ENCODE measurements at places on chromosomes 1 and 21.

- peak; percentile 69 for DNase-seq
These were observed 61.7 kb upstream of the ADAR start for GRCh38 chr1:154669464-154670282.

DNA sequence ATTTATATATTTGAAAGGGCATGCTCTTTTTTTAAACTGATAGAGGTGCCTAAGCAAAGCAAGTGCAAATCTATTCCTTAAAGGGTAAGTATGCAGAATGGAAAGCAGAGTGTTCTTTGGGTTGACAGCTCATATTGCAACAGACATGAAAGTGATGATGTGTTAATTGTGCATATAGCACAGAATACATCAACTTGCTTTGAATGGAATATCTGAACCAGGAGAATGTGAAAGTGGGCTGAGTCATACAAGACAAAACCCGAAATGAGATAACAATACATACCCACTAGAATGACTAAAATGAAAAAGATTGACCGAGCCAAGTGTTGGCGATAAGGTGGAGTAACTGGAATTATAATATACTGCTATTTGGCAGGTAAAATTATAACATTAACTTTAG lies 4.3 kb downstream of the CR1 start:
- DNase-seq, result no peak

- no peak for DNase-seq
These were observed 21.9 kb upstream of the NBL1 start for GRCh38 chr1:19622204-19622603.

GRCh38 chr1:170668209-170669106 lies 4.5 kb downstream of the PRRX1 start:
- DNase-seq, result no peak

GRCh38 chr1:219465212-219466093 lies 147.5 kb downstream of the ZC3H11B start:
- DNase-seq, result no peak

DNA sequence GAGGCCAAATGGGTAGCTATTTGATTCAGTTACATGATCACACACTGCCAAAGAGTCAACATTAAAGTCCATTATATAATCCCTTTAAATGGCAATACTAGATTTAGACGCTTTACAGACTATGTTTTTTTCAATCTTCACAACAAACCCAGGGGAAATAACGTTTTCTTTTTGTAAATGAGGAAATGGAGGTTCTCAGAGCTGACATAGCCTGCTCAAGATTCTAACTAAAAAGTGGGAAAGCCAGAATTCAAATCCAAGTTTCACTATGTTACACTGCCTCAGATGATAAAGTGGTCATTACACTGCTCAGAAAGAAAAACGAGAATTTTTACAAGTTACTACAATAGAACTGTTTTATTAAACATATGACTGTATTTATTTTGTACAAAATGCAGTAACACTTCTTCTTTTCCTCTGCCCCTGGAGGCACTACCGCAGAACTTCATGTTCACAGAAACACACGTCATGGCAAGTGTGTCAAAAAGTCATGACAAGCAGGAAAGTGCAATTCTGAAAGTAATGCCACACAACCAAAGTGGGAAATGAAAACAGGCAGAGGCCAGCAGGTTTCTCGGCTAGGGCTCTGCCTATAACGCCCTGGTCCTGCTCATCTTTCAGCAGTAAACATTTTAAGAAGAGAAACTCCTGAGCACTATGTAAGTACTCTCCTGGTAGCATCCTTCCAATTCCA lies 19.0 kb downstream of the THEMIS2 start:
- DNase-seq, result no peak

GRCh38 chr1:25472471-25472870 lies 41.8 kb downstream of the MACO1 start:
- DNase-seq, result peak; percentile 7

DNA sequence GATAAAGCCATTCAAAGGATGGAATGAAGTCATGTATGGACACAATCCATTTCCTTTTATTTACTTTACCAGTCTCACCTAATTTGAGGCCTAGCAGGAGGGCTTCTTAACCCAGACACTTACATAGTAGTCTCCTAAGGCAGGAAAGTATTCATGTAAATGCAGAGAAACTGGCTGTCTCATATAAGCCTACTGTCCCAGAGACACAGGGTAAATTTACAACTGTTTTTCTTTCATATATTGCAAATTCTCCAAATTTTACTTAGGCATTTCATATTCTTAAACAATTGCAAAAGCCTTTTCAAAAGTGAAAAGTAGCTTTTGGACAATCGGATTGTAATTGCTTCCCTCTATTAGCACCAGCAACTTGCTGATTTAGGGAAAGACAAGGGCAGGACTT lies 29.9 kb downstream of the SPAG17 start:
- no peak for DNase-seq

DNA sequence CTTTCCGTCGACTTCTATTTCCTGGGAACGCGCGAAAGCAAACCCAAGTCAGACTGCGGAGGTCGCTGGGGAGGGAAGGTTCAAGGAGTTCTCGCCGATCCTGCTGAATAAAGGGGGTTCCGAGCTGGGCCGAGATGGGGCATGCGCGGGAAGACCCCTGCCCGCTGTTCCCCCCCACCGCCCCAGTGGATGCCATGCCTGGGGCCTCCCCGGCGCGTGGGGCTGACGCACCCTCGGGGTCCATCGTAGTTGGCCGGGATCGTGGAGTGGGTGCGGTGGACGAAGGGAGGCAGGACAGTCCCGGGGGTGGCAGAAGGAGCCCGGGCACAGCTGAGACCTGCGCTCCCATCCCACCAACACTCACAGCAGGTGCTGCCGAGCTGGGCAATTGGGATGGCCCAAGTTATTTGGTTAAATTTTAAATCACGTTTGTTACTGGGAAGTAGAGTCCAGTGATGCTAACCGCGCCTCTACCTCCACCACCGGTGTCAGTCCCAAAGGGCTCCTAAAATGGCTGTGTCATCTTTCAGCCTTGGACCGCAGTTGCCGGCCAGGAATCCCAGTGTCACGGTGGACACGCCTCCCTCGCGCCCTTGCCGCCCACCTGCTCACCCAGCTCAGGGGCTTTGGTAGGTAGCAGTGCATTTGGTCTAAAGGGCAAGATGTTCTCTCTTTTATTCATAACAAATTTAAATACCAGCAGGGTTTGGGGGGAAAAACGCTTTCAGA lies 801 bp downstream of the MX1 start:
- no peak for DNase-seq

- no peak for DNase-seq
These were observed 114.3 kb upstream of the GFI1 start for GRCh38 chr1:92601044-92601443.

DNA sequence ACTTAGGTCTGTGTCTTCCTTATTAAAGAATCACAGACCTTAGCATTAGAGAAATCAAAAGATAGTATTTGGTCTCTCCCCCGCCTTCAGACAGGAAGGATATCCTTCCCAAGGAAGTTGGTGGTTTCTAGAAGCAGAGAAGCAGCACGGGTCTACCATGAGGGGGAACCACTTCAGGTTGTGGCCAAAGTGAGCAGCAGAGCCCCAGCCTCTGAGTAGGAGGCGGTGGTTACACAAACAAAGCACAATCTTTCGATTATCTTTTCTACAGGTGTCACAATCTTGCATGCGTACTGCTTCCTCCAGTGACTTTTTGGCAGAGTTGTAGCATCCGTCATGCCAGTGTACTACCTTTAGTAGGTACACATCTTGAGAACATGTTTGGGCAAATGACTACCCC lies 8.8 kb downstream of the PGLYRP4 start:
- DNase-seq, result no peak

- no peak for DNase-seq
These were observed 320.8 kb upstream of the ST6GALNAC5 start for GRCh38 chr1:76546354-76546933.

- no peak for DNase-seq
These were observed 38.4 kb downstream of the PIK3CD start for GRCh38 chr1:9689971-9690381.

GRCh38 chr21:21210552-21210951 lies 212.3 kb downstream of the NCAM2 start:
- no peak for DNase-seq

DNA sequence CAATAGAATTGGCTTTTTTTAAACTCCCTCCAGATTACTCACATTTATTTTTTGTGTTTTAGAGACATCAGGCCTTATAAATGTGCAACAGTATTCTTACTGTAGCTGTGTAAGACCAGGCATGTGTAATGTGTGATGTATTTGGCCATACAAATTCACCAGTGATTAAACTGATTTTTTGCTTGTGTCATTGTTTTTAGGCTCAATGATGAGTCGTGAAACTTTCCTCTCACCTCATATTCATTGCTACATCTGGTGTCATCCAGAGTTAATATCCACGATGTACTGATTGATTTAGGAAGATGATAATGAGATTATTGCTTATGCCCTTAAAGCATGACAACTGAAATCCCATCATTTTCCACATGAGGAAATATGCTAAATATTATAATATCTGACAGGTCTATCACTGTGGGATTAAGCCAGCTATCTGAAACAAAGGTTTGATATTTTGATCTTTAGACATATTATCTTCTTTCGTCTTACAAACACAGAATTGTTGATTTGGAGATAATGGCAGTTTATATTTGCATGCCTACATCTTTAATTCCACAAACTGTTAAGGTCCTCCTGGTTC lies 487.9 kb downstream of the PTBP2 start:
- no peak for DNase-seq

- no peak for DNase-seq
These were observed 13.2 kb upstream of the QSOX1 start for GRCh38 chr1:180141381-180141934.

DNA sequence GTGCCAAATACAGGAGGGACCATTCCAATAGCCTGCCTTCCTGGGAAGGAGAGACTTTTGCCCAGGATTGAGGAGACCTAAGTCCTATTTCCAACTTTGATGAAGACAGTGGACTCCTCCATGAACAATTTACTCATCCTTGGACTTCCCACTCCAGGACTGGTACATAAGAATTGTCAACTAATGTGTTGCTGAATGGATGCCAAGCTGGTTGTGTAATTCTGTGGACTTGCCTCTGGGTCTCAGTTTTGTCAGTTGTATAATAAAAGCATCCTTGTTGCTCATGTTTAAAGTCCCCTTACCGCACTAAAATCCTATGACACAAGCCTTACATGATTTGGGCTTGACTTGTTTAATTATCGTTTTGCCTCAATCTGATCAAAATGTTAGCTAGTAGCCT lies 13.2 kb upstream of the ZP4 start:
- no peak for DNase-seq

DNA sequence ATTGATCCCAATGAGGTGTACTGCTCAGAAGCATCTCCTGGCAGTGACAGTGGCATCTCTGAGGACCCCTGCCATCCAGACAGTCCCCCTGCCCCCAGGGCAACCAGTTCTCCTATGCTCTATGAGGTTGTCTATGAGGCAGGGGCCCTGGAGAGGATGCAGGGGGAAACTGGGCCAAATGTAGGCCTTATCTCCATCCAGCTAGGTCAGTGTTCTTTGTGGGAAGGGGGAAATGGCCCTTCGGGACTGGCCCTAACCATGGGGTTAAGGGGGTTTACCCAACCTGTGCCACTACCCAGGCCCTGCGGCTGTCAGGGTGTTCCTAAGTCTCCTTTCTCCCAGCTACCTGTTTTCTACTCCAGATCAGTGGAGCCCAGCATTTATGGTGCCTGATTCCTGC lies 1.3 kb downstream of the CREB3L4 start:
- no peak for DNase-seq

- DNase-seq, result no peak
These were observed 16.2 kb upstream of the WDR26 start for GRCh38 chr1:224450561-224451350.

- no peak for DNase-seq
These were observed 107.3 kb upstream of the HNRNPU start for GRCh38 chr1:244971552-244972216.

- DNase-seq, result no peak
These were observed 124.7 kb downstream of the SYF2 start for GRCh38 chr1:25107643-25108010.

DNA sequence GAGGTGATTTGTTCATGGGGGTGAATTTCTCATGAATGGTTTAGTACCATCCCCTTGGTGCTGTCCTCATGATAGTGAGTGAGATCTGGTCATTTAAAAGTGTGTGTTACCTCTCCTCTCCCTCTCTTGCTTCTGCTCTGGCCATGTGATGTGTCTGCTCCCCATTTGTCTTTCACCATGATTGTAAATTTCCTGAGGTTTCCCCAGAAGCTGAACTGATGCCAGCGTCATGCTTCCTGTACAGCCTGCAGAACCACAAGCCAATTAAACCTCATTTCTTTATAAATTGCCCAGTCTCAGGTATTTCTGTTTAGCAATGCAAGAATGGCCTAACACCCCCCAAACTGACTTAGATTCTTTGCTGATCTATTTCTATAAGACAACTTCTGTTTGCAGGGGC lies 249.4 kb upstream of the B3GALT2 start:
- DNase-seq, result no peak

DNA sequence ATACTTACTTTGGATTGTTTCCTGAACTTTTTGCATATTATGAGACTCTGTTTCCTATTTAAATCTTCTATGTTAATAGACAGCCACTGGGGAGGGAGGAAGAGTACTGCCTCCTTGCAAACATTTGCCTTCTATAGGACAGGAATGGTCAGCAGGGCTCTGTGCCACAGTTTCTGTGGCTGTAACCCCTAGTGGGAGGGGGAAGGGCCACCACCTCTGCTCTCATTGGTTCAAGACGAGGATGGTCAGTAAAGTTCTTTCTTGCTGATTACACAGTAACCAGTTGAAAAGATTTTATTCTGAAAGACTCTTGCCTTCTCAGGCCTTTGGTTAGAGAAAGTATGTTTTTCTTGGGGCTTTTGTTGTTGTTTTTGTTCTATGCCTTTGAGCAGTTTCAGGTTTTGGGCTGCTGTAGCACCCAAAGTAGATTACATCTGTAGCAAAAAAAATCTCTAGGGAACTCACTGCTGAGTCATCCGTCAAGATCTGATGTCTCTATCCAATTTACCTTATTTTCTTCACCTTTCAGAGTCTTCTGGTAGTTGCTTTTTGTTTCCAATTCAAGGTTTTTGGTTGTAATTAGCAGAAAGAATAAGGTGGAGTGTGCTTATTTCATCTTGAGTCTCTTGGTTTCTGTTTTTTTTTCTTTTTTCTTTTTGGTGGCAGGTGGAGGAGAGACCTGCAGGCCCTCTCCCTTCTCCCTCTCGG lies 23.1 kb downstream of the SLC35A3 start:
- DNase-seq, result no peak

- no peak for DNase-seq
These were observed at the start of gene PDE9A for GRCh38 chr21:42653231-42654061. Gene PDE9A (plus strand): TSS chr21:42653621. CDS start chr21:42653815, 194 bp downstream.

DNA sequence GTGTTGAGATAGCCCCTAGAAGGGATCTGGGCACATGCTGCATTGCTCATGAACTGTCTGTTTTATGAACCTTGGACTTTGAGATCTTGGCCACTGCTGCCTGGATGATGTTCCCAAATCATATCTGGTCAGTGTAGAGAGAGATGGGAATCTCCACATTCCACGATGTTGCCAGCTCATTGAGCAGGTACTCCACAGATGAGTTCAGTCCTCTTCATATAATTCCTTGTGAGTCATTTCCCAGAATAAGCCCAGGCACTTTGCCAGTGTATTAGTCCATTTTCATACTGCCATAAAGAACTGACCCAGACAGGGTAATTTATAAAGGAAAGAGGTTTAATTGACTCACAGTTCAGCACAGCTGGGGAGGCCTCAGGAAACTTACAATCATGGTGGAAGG lies 254.0 kb upstream of the RUNX1 start:
- DNase-seq, result no peak

Data from stimulated activated CD4-positive, alpha-beta T cell treated with anti-CD3 and anti-CD28 coated beads, Interleukin-15, amount 100 ng/mL, for 48 hours (primary cell).